ENCODE measurements at places on chromosomes 7 and 10.

- no peak for DNase-seq
These were observed 81.3 kb upstream of the TNS3 start for GRCh38 chr7:47663213-47663612.

DNA sequence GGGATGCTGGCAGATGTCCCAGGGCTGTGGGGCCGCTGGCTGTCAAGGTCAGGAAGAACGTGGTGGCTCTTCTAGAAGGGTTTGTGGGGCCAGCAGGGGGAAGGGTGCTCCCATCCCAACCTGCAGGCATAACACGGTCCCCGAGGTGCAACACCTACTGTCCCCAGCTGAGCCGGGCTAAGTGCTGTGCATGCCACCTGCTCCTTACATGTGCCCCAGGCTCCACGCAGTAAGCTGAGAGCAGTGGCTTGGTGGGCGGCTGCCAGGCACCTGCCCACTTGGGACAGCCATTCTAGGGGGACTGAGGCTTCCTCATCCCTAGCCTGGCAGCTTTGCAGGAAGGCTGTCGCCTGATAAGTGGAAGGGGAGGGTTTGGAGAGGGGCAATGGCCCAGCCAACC, 14.2 kb upstream of the ZNF735 start:
- DNase-seq: no peak

DNA sequence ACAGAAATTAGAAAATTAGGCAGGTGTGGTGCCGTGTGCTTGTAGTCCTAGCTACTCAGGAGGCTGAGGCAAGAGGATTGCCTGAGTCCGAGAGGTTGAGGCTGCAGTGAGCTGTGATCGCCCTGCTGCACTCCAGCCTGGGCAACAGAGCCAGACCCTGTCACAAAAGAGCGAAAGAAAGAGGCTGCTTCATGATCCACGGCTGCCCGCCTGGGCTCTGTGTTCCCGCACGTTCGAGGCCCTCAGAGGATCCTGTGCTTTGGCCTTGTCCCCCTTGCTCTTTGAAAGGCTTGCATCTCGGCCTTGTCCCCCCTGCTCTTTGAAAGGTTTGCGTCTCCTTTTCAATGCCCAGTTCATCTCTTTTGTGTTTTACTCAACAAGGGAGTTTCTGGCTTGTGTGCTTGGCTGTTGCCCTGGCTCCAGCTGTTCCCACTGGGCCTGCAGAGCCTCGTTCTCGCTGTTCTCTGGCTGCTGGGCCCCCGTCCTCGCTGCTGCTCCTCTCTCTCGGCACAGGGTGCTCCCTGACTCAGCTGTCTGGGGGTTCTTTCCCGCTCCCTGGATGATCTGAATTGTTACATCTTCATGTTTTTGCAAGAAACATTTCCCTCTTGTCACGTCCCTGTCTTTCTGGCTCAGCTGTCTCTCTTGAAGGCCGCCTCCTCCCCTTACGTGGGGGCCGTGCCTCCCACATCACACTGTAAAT, 45.1 kb upstream of the INPP5A start:
- no peak for DNase-seq

- no peak for DNase-seq
These were observed 5.7 kb upstream of the DYNC2I1 start for GRCh38 chr7:158850545-158851102.

DNA sequence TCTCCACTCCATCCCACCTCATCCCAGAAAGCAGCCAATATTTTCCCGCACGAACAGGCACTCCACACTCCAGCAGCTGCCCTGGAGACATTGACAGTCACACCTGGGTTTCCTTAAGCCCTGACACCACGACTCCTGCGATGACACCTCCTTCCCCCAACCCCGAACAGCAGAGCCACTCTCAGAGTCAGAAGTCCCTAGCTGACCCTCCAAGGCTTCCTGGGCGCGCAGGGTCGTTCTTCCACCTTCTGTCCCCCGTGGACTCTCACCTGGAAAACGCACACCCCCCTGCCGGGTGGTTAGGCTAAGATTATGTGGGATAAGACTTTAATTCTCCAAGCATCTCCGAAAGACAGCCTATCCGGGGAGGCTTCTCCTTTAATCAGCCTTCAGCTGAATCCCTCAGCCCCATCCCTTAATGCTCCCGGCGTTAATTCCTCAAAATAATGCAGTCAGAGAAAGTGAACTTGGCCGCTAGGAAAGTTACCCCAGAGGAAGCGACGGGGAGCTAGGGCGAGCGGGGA, 1.1 kb downstream of the DENND11 start:
- DNase-seq: no peak

- no peak for DNase-seq
These were observed 30.6 kb upstream of the GPNMB start for GRCh38 chr7:23216021-23216420.

DNA sequence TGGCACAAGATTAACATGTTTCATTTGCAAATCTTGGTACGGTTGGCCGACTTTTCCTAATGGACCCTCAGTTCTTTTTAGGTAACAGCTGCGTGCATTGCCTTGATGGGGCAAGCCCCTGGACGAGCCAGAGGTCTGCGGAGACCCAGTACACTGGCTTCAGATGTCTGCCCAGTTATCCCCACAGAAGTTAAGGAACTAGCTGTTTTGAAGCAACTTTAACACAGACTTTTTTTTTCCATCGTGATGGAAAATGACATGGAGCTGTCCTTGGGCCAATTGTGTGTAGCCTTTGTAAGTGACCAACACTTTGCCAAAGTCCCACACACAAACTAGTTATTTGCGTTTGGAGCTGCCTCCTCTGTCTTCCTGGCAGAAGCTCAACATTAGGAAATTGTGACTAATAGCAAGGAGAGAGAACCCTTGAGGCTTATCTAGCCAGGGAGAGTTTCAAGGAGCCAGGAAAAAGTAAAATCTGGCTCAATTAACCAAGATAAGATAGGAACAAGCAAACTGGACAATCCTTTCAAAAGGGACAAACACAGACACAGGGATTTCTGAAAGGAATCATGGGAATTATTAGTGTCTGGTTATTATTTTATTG, 99.6 kb upstream of the BMPER start:
- DNase-seq: no peak

- DNase-seq: peak; percentile 26
These were observed 11.8 kb upstream of the TIAL1 start for GRCh38 chr10:119608316-119609155.

DNA sequence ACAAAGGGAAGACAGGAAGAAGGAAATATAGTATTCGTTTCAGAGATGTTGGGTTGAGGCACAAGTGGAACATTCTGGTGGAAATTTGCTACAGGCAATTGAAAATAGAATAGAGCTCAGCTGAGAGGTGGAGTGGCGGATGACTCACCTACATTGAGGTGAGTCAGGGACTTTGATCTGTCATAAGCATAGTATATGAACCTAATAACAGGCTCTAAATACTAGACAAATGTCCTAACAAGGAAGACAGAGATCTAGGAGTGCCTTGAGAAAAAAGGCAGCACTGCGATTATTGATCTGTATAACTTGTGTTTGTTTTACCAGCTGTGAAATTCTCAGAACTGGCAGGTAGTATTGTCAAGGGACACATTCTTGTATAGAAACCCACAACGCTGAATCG, 907 bp upstream of the IFRD1 start:
- peak; percentile 5 for DNase-seq

GRCh38 chr7:101814081-101814990, 3.1 kb upstream of the CUX1 start:
- peak; percentile 59 for DNase-seq

- DNase-seq: no peak
These were observed 67.6 kb downstream of the C10orf120 start for GRCh38 chr10:122632031-122632430.

DNA sequence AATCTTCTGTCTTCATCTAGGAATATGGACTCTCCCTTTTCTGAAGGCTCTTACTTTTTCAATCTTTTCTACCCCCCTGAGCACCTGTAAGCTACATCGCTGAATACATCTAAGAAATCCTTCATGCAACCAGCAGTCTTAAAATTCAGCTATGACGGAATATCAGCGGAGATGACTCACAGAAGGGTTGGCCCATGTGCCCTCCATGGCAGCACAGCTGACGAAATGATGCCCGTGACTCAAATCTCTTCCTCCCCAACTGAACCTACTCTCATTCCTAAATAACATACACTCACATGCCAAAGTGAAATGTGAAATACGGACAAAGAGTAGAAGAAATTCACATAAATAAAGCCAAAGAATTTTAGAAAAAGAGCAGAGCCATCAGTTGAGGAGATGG, 30.3 kb upstream of the NCAPG2 start:
- DNase-seq: no peak

DNA sequence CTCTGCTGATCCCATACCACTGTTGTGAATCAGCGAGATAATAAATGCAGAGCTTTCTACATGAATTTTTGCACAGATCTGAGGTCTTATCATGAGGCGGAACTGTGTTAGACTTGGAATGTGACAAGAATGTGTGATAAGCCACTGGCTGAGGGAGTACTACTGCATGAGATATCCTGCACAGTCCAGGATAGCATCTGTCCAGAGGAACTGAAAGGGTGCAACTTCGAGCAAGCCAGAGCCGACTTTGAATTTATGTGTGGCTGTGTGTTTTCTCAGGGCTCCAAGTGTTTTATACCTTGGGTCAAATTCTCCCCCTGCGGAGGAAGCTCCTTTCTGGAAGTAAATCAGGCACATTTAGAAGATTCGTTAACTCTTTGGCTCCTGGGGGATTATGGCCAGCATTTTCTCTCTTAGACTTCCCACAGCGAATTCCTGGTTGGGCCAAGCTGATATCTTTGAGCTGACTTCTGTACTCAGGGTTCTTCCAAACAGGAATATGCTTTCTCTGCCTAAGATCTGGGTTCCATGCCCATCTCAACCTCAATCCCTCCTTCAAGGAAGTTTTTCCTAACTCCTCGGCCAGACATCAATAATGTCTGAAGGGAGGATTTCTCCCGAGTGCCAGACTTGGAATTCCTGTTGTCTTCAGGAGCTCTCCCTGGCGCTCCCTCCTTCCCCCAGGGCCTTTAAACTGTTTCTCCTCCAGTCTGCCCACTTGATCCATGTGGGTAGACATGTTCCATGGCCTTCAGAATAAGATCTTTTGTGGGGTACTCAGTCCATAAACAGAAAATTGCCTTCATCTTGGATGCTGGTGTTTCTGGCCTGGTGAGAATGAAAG, 2.5 kb upstream of the MEST start:
- DNase-seq: no peak

DNA sequence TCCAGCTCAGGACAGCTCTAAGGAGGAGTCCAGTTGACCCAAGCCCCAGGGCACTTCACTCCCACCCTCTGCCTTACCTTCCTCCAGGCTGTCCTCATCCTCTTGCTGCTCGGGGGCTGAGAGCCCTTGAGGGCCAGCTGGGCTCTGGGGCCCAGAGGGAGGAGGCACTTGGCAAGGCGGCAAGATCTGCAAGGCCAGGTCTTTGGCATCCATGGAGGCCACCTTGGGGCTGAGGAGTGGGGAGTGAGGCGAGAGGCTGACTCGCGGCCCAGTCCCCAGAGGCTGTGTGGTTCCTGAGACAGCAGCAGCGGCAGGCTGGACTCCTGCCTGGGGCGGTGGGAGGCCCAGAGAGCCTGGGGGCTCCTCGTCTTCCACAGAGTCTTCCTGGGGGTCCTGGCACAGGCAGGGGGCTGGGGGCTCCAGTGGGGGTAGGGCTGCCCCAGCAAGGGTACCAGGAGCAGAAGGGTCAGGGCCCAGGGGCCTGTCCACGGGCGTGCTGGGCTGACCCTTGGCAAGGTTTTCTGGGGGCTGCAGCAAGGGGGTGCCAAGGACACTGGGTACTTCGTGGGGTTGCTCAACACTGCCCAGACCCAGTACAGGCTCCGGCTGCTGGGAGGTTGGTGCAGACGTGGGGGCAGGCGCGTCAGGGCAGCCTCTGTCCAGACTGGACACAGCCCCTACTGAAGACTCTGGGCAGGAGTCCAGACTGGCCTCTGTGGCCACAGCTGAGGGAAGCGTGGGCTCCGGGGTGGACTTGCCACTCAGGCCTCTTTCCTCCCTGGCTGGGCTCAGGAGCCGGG, 6.5 kb downstream of the NACAD start:
- no peak for DNase-seq

DNA sequence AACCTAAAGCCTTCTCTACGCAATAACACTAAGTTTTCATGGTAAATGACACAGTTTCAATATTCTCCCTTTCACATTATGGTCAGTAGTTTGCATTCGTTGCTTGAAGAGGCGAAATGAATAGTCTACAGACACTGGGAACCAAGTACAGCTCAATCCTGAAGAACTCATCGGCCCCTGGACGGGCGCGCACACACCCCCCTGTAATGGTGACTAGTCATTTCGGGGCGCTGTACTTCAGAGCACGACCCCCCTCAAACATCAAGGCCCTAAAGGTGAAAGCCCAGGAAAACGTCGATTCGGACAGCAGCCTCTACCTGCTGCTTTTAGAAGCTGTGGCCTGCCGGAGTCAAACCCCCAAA, 1.0 kb downstream of the NT5C2 start:
- no peak for DNase-seq

DNA sequence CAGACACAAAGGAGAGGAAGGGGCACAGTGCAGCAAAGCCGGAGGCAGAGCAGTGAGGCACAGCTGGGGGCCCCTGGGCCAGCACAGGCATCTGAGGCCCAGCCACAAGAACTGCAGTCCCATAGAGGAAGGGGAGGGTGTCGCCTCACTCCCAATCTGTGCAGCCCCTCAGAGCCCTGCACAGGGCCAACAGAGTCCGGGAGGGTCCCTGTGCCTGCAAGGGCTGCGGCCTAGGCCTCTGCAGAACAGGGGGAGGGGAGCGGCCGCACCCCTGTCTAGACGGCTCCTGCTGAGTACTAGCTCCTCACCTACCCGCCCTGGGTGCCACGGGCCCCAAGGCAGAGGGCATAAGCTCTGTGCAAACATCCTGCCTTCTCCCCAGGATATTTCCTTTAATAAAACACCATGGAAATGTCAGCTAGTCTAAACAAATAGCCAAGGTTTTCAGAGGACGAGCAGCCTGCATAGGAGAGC, 32.4 kb upstream of the RET start:
- DNase-seq: no peak

DNA sequence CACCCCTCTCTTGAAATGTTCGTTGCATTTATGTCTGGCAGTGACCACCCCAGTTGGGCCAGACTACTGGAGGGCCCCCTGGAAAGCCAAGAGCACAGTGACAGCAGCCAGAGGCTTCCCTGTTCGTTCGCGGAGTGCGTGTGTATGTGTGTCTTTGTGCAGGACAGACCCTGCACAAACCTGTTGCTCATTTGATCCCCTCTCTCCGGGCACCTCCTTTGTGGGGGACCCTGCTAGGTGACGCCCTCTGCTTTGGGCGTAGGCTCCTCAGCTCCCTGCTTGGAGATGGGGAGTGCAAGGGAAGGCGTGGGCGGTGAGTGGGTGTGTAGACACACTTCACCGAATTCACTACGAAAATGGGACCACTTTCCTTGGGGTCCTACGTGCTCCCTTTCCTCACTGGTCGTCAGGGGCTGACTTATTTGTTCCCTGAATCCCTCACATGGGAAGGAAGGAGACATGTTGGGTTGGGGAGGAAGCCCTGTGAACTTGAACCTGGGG, 38.7 kb downstream of the AGAP3 start:
- DNase-seq: no peak

DNA sequence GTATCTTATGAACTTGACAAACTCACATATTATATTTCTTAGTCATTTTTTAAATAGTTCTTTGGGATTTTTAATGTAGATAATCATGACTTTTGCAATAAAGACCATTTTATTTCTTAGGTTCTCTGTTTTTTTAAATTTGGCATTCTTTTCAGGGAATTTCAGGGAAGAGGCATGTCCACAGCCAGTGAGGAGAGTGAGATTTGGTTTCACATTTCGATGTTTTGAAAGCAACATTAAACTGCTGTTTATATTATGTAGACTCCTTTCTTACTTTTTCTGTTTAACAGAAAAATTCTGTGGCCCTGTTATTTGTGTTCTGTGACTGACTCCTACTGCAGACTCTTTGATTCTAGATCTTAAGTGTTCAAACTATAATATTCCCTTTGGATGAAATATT, 153.7 kb downstream of the FAM107B start:
- DNase-seq: no peak

GRCh38 chr10:32326680-32327363, 20.1 kb downstream of the EPC1 start:
- DNase-seq: no peak

Measured in stimulated activated naive CD4-positive, alpha-beta T cell (primary cell).